Activated CD4-positive, alpha-beta memory T cell treated with anti-CD3 and anti-CD28 coated beads, Interleukin-2, amount 10 ng/mL, durations not matched to agents 7 days and 5 days (primary cell): ENCODE measurements at places on chromosomes 12 and 14.

DNA sequence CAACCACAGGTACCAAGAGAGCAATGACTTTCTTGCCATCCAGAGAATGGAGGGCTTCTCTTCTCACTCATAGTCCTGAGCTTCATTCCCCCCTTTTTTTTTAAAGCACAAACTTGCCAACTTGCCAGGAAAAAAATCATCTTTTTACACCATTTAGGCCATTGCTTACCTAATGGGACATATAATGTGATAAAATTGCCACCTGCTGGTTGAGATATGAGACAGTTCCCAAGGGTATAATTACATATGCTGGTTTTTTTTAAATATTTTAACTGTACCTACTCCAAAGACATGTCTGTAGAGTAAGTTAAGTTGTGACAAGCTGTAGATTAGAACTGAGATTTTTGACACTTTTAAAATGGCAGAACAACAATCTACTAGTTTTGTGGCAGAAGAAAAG is 519.1 kb upstream of the SEL1L start:
- DNase-seq, result no peak

GRCh38 chr12:75062691-75063090 is 146.9 kb downstream of the KCNC2 start:
- DNase-seq, result no peak

DNA sequence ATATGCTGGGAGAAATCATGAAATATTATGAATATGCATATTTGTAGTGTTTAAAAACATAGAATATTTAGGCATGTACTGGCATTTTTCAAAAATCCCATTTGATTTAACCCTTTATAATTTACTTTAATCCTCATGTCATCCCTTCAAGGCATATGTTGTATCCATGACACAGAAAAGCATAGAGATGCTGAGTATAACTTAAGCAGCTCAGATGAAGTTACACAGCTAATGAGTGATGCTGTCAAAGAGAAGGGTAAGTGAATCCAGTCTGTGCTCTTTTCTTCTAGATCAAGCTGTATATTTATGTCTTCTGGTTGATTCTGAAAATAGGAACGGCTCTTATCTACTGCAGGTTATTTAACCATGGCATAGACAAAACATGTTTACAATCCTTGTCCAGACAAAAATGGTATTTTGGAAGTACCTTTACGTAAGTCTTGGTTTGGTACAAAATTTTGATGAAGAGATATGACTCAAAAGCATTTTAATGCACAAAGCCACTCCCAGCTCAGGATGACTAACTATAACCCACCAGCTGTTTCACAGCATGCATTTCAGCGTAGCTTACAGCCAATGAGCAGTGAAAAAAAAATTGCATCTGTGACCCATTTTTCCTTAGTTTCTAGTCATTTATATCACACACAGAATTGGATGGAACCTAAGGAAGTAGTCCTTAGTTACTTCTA is 201.7 kb downstream of the STXBP6 start:
- DNase-seq, result no peak

- DNase-seq, result no peak
Measured at GRCh38 chr12:13093191-13093847, 10.1 kb downstream of the GSG1 start.

GRCh38 chr12:57216014-57216911 is at the start of gene NXPH4:
Gene NXPH4, plus strand, starts transcription at chr12:57216794. Its CDS starts 176 bp downstream, at chr12:57216970.
- peak; percentile 56 for DNase-seq

DNA sequence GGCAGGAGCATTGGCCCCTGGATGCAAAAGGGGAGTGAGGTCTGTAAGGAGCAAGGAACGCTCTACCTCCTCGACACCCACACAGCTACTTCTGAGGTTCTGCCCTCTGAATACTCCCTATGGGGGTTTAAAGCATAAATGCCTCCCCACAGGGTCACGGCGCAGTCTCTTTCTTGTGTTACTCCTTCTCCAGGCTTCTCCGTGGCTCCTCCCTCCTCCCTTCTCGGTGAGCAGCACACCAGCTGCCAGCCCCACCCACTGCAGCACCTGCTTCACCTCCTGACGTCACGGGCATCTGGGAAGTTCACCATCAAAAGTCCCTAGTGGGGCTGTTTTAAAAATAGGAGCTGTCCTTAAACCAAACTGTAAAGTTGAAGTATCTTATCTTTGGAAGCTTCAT is 67.3 kb downstream of the SPTB start:
- DNase-seq, result no peak

GRCh38 chr14:59465316-59466135 is at the start of gene GPR135:
Gene GPR135, minus strand, starts transcription at chr14:59465380. Its CDS starts 154 bp downstream, at chr14:59465226.
- no peak for DNase-seq

DNA sequence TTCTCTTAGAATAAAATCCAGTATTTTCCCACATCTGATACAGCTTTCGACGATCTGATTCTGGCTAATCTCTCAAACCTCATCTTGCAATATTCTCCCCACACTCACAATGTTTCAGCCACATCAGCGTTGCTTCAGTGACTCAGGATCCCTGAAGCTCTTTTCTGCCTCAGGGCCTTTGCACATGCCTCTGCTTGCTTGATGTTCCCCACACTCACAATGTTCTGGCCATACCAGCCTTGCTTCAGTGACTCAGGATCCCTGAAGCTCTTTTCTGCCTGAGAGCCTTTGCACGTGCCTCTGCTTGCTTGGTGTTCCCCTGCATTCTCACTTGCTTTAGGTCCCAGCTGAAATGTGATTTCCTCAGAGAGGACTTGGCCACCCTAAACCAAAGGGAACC is 2.6 kb downstream of the C12orf42 start:
- DNase-seq, result no peak

DNA sequence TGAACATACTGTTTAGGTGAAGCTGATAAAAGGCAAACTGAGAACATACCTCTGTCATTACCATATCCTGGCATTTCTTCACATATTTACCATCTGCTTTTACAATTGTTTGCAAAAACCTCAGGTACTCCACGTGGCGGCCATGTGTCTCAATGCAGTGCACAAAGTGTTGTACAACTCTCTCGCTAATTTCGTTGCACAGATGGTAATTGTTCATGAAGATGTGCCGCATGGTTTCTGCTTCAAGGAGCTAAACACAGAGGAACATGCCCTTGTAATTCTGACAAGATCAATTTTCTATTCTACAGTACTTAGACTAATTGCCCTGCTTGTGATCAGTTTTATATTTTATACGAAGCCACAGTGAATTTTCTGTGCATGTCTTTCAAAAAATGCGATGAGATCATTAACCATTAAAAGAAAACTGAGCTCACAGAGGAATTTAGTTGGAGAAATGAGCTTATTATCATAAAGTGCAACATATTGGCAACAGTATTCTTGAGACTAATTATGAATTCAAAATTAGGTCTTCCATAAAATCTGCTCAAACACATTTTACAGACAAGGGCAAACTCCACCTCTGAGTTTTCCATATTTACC is 233.8 kb downstream of the ITPR2 start:
- no peak for DNase-seq

DNA sequence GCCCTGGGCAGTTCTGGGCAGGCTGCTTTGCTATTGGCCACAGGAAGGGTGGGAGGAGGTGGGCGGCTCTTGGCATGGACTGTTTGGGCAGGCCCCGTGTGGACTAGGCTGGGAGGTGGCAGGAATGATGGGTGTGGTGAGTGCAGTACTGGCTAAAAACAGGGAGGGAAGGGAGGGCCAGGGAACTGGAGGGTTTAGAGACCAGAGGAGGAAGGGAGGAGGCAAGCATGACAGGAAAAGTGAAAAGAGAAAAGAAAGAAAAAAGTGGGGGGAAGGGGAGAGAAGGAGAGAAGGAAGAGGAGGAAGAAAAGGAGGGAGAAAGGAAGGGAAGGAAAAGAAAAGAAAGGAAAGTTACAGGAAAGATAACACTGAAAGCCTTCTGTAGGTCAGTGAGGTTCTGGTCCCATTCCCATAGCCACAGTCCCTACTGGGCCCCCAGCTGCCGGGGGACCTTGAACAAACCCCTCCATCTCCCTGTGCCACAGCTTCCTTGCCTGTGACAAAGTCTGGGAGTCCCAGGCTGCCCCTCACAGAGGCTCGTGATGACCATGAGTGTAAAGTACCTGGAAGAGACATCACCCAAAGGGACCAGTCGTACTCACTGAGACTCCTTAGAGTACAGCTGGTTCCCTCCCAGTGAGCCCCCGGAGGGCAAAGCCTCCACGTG is 1.1 kb upstream of the C14orf132 start:
- no peak for DNase-seq

GRCh38 chr12:58873496-58873895 is 46.8 kb downstream of the LRIG3 start:
- no peak for DNase-seq

- no peak for DNase-seq
Measured at GRCh38 chr14:102075155-102075554, 11.7 kb downstream of the HSP90AA1 start.

DNA sequence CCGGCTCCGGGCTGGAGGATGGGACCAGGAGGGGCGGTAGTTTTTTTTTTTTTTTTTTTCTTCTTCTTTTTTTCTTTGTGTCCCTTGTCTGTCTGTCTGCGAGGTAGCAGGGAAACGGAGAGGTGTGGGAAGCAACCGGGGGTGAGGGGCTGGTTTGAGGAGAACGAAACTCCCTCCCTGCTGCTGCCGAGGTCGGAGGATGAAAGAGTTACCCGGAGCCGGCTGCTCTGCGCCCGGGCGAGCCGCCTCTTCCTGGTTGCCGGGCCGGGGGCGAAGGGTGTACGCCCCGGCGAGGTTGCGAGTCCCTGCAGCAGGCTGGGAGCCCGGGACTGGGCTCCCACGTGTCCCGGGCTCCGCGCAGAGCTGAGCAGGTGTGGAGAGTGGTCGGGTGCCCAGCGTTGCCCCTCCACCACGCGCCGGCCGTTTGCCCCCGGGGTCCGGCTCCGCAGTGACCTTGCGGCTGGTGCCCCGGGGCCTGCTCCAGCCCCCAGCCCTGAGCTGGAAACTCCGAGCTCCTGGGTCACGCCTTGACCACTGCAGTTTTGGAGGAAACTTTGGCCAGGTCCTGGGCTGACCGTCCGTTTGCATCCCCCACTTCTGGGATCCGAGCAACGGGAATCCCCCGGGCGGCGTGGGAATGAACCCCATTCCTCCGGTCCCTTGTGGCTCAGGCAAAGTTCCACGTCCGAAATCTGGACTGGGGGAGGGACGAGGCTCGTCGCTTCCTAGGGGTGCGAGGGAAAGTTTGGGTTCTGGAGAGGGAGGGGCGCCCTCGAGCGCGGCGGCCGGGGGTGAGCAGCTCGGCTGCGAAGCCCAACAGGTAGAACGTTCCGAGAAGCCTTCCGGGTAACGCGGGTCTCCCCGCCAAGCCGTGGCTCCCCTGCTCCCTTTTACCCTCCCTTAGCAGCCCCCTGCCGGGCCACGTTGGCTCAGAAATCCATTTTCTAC is 1.3 kb downstream of the CHST11 start:
- peak; percentile 61 for DNase-seq

DNA sequence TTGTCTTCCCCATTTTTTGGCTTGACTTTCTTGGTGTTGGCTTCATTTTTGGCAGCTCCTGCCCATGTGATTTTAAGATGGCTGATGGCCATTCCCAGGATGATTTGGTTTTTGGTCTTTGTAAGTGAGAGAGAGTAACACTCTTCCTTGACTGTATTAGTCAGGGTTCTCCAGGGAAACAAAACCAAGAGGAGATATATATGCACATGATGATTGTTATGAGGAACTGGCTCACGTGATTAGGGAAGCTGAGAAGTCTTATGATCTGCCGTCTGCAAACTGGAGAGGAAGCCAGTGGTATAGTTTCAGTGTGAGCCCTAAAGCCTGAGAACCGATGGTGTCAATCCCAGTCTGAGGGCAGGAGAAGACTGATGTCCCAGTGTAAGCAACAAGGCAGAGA is 146.6 kb downstream of the NRXN3 start:
- DNase-seq, result no peak

GRCh38 chr12:11718768-11719253 is 69.3 kb downstream of the ETV6 start:
- no peak for DNase-seq

DNA sequence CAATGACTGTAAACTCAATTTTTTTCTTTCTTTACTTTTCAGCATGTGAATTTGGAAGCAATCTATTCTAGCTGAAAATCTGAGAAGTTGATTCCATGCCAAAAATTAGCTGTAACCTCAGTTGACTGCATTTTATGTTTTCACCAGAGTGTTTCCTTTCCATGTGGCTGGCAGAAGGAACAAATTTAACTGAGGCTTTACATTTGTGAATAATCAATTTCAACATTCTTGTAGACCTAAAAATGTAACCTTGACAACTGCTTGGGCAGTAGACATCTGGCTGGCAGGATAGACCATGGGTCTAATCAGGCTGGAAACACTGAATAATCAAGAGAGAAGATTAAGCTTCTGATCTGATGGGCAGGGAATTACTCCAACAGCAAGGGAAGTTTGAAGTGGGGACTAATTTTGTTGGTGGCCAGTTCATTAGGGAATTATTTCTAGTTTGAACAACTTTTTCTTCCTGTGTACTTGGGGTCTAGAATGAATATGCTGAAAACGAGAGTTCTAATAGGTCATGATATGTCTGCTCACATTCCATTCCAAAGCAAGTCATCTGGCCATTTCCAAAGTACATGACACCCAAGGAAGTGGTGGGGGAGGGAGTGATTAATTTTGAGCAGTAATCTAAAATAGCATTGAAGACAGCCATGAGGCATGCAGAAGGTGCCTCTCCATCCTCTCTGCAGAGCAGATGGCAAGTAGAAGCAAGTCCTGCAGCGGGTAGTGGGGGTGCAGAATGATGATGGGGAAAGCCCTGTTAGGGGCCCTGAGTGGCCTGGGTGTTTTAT is 68.2 kb downstream of the ATP23 start:
- DNase-seq, result no peak

GRCh38 chr12:122868471-122869177 is 27.3 kb downstream of the VPS37B start:
- DNase-seq, result no peak

GRCh38 chr14:68977180-68977717 is 1.9 kb downstream of the ACTN1 start:
- DNase-seq, result no peak

- DNase-seq, result no peak
Measured at GRCh38 chr14:38866461-38866860, 236.6 kb downstream of the SEC23A start.

DNA sequence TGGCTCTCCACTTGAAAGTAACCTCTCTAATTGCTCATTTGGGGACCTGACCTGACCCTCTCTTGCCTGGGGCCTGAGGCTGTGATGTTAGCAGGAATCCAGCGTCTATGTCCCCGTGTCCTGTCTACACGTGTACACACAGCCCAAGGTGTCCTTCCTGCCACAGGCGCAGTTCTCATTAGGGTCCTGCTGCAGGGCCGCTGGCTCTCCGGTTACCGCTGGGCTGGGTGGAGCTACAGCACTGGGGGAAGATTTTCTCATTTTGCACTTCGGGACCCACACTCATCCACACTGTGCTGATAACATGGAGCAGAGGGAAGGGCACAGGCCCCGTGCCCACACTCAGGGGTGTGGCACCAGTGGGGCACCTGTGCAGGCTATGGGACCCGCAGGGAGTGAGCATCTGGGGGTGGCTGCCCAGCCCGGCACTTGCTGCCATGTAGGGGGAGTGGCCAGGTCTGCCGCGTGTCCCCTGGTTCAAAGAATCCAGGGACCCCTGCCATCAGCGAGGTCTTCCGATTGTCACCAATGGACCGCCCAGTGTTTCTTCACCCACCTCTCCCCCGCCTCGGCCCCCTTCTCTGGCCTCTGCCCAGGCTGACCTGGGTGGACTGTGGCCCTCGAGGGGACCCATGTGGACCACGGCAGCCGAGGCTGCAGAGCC is 98.7 kb upstream of the SFSWAP start:
- no peak for DNase-seq

- DNase-seq, result no peak
Measured at GRCh38 chr14:88030892-88031291, 26.0 kb downstream of the GPR65 start.

GRCh38 chr12:106049105-106049504 is 89.6 kb downstream of the NUAK1 start:
- DNase-seq, result no peak

GRCh38 chr14:64464651-64465050 is 648 bp upstream of the AKAP5 start:
- DNase-seq, result no peak

GRCh38 chr12:44827832-44828438 is 48.2 kb downstream of the NELL2 start:
- no peak for DNase-seq
